ENCODE measurements at places on chromosomes 3 and 15.

GRCh38 chr15:94205366-94205765 is 26.0 kb upstream of the MCTP2 start:
- DNase-seq: no peak

- DNase-seq: no peak
Measured at GRCh38 chr15:59354417-59355031, 18.1 kb downstream of the MYO1E start.

GRCh38 chr3:156218353-156218744 is 98.0 kb downstream of the KCNAB1 start:
- DNase-seq: no peak

- DNase-seq: peak; percentile 21
Measured at GRCh38 chr15:75597667-75598341, 18.7 kb upstream of the PTPN9 start.

DNA sequence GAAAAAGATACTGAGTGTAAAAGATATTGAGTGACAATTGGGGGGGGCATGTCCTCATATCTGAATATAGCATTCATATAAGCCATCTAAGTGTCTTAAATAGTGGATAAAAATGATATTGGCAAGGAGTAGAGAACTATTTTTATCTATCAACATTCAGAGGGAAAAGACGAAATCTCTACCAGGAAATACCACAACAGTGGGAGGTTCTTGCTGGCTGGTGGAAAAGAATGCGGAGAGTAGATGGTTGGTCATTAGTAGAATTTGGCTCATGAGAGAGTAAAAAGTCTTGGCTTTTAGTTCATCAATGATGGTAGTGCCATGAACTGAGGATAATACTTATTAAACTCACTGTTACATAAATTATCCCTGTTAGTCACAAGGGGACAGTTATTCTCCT is 4.8 kb upstream of the TCF12 start:
- DNase-seq: no peak

DNA sequence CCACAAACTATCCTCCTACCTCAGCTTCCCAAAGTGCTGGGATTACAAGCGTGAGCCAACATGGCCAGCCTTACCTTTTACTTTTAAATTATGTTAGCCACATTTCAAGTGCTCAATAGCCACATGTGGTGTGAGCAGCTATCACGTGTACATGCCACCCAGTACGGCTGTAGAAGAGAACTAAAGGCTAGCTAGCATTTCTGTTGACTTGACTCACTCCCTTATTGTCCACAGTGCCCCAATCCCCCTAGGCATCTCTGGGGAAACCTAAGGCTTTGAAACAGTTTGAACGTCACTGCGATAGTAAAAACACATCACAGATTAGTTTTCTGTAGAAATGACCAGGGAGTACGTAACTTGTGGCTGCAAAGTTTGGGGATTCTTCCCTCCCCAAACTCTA is 12.0 kb downstream of the C15orf40 start:
- no peak for DNase-seq

- no peak for DNase-seq
Measured at GRCh38 chr3:167228135-167228534, 152.0 kb downstream of the ZBBX start.

- DNase-seq: no peak
Measured at GRCh38 chr3:182486463-182486862, 306.8 kb upstream of the ATP11B start.

DNA sequence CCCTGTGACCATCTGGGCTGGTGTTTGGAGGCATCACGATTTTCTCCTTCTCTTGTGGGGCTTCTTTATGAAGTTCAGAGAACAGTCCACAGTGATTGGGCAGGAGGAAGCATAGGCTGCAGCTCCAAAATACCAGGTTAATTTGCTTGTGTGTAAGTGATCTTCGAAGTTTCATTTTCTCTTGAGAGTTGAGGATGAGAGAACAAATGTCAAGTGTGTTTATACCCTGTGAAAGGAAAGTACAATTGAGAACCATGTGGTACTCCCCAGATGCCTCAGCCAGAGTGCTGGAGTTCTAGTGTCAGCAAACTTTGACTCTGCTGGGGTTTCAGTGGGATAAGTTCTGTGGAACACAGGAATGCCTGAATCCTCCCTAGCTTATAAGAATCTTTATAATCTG is 357.1 kb upstream of the CFAP20DC start:
- DNase-seq: no peak

GRCh38 chr3:171456765-171457606 is 3.2 kb downstream of the TNIK start:
- no peak for DNase-seq

DNA sequence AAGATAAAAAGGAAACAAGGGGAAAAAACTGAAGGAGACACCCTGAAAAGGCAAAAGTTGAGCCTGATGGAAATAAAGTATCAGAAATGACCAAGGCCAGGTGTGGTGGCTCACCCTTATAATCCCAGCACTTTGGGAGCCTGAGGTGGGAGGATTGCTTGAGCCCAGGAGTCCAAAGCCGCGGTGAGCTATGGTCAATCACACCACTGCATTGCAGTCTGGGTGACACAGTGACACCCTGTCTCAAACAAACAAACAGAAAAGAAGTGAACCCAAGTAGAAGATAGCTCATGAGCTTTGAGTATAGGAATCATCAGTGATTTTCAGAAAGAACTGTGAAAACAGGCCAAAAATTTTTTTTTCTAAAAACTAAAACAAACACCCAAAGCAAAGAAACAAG is 26.4 kb upstream of the TBC1D23 start:
- DNase-seq: no peak

DNA sequence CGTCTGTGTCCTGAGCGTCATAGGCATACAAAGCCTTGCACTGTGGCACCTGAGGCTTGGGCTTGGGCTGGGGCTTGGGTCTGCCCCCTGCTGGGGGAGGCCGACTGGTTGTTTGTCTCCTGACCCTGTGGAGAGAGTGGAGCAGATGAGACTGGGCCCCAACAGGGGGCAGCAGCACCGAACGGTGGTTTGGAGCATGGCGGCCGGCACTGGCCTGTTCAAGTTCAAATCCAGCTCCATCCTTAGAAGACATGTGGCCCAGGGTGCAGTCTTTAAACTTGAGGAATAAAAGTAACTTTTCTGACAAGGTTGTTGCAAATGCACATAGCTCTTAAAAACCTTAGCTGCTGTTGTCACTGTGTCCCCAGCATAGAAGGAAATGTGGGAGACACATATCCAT is 33.3 kb downstream of the CCNB2 start:
- peak; percentile 78 for DNase-seq

- no peak for DNase-seq
Measured at GRCh38 chr3:190694335-190695001, 168.0 kb downstream of the GMNC start.

- DNase-seq: no peak
Measured at GRCh38 chr3:46721009-46721408, 3.3 kb upstream of the PRSS50 start.

DNA sequence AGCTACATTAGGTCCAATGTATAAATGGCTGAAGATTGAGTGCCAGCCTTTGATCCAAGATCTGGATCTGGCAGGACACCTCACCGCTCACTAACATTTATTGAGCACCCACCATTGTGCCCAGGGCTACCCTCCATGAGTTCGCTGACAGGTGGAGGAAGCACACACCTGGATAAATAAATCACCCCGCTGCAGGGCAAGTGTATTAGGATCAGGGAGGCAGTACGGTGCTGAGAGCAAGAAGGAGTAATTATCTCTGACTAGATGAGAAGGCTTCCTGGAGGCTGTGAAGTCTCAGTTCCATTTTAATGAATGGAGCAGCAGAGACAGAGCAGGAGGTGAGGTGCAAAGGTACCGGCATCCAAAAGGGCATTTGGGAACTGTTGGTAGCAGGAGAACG is 104.1 kb downstream of the LIPC start:
- no peak for DNase-seq

DNA sequence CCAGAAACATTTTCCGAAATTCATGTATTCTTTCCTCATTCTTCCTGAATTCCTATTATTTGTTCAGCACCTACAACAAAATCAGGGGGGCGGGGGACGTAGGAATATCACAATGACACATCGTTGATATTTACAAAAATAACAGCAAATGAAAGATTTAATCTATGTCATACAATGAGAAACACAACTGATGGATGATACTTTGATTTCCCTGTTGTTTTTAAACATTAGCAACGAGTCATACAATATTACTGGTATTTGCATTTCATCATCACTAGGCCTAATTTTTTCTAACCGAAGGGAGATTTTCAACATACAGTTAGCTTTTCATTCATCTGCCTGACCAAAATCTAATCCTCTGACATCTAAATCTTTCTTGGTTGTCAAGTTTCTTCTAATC is 45.3 kb upstream of the INO80 start:
- no peak for DNase-seq

DNA sequence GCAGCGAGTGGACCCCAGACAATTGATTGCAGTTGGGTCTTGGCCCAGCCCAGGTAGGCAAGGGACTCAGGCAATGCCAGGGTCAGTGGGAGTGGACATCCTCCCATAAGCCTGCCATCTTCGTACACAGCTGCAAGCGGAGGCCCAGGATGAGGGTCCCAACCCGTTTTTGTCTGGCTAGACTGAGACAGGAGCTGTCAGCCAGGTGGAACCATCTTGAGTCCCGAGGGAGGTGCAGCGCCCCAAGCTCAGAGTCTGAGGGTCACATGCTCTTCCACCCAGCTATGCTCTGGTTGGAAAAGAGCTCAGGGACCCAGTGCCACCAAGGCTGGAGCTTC is 22.6 kb upstream of the IP6K2 start:
- no peak for DNase-seq

GRCh38 chr3:84960581-84960980 is 1.8 kb downstream of the CADM2 start:
- no peak for DNase-seq

- no peak for DNase-seq
Measured at GRCh38 chr3:141410846-141411245, 42.5 kb downstream of the ZBTB38 start.

DNA sequence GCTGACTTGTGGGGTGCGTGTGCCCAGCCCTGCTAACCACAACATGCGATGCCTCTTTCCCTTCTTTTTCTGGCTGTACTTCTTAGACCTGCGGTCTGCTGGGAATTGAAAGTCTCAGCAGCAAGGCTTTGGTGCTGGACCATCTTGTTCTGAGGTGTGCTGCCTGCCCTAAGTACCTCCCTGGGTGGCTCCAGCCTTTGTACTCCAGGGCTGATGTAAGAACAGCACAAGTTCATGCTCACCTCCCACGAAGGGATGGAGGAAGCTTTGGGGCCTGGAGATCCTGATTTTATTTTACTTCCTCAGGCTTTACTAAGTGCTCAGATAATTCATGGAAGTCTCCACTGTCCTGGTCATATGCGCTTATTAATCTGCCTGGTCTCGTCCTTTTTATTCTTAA is 28.9 kb downstream of the FAM43A start:
- no peak for DNase-seq

GRCh38 chr3:64878362-64878761 is 190.6 kb upstream of the ADAMTS9 start:
- no peak for DNase-seq

DNA sequence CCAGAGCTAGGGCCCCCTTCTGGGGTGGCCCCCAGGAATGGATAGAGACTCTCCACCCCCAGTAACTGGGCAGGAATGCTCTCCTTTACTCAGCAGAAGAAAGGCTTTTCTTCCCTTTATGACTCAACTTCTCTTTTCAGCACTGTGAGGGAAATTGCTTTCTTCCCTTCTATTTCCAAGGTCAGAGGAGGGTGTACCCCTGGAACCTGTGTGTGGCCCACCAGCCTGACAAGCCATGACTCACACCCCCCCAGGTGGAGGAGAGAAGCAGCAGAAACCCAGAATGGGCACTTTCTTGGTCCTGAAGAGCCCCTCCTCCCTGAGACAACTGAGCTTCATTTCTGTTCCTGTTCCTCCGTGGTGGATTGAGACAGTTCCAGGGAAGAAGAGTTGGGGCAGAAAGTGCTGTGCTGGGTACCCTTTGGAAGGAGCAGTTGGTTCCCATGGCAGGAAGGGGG is 2.7 kb upstream of the ANKRD63 start:
- no peak for DNase-seq

DNA sequence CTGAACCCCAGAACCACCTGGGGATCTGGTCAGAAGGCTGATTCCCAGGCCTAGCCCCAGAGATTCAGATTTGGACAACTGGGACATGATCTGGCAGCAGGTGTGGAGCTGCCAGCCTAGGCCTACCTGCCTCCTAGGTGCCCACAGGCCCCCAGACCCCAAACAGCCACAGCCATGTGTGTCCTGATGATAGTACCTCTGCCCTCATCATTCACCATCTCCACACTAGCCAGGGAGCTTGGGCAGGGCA is 34.7 kb downstream of the HMCES start:
- no peak for DNase-seq

GRCh38 chr3:187737368-187738070 is 7.7 kb downstream of the BCL6 start:
- no peak for DNase-seq

GRCh38 chr15:74995182-74995778 is at the start of gene SCAMP5:
Gene SCAMP5 (plus strand): TSS chr15:74995563. CDS start chr15:75011840, 16,277 bp downstream.
- peak; percentile 98 for DNase-seq

Data from OCI-LY7 (cell line).